ENCODE measurements at places on chromosomes 4 and X.

GRCh38 chr4:90621080-90621479 is 493.9 kb downstream of the CCSER1 start:
- DNase-seq = no peak

- DNase-seq = no peak
These were observed 562.8 kb upstream of the AADAT start for GRCh38 chr4:170652571-170652970.

DNA sequence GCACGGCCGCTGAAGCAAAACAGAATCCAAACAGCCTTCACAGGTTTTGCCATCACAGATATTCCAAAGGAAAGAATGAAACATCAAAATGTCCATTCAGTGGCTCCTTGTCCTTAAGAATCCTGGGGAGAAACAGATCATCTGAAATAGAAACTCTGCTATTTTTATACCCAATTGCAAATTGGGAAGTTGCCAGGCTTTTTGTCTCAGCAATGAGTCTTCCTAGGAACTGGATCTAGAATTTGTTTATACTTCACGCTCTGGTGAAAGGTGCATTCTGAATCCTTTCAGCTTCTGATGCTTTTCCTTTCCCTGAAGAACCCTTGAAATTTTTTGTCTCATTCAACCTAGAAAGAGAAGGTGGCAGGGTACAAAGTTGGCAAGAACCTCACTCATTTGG is 218.9 kb downstream of the FBXW7 start:
- no peak for DNase-seq

GRCh38 chrX:85136409-85136808 is 107.2 kb downstream of the SATL1 start:
- DNase-seq = no peak

DNA sequence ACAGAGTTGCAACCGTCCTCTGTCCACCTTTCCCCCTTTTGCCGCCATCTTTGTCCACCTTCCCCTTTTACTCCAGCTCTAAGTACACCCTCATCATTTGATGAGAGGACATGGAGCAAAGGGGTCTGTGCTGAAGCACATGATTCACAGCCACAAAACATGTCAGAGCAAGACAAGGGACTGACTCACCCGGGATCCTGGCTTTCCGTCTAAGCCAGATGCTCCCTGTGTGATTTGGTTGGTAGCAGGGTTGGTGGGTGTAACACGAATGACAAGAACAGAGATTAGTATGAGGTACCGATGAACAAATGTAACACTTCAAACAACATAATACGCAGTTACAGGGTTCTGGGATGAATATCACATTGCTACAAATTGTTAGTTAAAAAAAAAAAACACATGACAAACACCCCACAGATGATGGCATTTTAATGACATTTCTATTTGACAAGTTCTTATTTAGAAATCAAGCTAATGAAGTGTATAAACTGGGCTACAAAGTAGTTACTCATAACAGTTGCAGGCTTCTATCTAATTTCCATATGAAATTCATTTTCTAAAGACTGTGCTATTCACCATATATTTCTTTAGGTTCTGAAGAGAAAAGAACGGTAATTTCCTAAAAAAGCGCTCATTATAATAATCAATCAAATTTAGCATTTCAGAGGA is 71.4 kb upstream of the ETNPPL start:
- no peak for DNase-seq

DNA sequence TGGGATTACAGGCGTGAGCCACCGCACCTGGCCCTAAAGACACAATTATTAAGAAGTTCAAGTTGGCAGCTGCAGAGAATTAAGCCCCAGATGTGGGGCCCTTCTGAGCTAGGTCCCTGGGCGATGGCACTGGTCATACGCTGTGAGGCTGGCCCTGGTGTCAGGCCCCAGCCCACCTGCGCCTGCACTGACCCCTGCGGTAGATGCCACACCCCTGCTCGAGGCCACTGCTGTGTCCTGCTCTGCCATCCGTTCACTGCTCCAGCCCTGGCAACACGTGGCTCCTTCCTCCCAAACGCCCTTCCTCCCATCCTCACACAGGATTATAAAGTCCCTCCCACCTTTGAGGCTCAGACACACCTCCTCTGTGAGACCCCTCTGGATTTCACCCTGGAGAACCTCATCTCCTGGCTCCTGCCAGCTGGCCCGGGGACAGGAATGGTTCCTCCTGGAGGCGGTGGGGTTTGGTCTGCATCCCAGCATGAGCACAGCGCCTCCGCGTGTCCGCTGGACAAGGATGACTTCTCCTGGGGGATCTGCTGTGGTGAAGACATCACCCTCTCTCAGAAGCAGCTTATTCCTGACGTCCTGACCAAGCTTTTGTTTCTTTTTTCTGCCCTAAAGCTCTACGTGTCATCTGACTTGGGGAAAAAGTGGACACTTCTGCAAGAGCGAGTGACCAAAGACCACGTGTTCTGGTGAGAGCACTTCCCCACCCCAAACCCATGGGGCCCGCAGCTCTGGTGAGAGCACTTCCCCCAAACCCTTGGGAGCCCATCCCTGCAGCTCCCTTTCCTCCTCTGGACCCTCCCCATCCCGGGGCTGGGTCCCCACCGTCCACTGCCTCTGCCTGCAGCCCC is 219.0 kb upstream of the PSAPL1 start:
- no peak for DNase-seq

GRCh38 chrX:15998350-15998749 is 125.0 kb upstream of the GRPR start:
- no peak for DNase-seq

GRCh38 chr4:137635601-137636000 is 103.3 kb upstream of the PCDH18 start:
- DNase-seq = no peak

- DNase-seq = no peak
These were observed 6.3 kb upstream of the SORCS2 start for GRCh38 chr4:7186031-7186430.

All from activated CD4-positive, alpha-beta T cell treated with anti-CD3 and anti-CD28 coated beads for 4 hours (primary cell).